D341Med (cell line): ENCODE measurements at places on chromosomes 4 and X.

- no peak for DNase-seq
Observed at GRCh38 chr4:38582889-38583470, 81.0 kb upstream of the KLF3 start.

DNA sequence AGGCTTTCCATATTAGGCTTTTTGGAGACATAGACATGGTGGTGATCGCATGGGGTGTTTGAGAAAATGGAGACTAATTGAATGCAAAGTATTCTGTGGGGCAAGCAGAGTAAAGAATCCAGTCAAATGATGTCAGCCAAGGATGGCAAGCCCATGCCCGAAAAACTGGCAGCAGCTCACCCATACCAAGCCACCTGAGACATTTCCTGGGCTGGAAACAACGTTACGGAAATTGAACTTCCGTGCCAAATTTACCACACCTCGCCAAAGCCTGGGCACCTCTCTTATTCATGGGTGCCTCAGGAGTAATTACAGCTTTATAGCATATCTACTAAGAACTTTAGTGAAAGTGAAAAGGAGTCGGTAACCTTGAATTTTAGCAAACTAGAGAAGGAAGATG, 166.4 kb downstream of the CBR4 start:
- no peak for DNase-seq

DNA sequence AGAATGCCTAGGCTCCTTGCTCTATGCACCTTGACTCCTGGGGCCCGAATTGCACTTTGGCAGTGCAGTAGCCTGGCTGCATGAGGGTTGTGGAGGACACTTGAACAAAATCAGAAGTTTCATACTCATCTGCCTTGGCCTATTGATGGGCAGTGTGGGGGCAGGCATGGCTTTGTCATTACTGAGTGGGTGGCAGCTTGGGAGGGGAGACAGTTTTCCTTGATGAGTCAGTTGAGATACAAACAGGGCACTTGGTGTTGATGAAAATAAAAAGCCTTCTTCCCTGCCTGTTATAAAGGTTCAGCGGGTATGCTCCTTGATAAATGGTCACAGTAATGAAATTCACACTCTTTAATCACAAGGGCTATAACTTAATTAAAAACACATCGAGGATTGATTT, 126.8 kb upstream of the MAMLD1 start:
- DNase-seq, result no peak

DNA sequence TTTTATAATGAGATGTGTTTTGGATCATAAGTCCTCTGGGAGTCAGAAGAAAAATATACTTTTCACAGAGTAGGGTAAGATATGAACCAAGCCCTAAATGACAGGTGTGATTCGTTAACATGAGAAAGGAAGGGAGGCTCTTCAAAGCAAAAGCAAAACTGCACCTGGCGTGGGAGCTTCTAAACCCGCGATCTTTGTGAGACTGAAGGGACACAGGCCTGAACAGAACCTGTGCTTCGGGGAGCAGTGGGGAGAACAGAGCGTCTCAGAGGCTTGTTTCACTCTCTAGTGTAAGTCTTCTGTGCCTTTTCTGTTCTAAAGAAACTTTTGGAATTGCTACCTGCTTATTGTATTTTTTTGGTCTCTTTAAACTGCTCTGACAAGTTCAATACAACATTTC, 30.2 kb upstream of the CYP4V2 start:
- DNase-seq, result no peak

- DNase-seq, result no peak
Observed at GRCh38 chr4:54281054-54281766, 52.1 kb downstream of the PDGFRA start.

GRCh38 chr4:6688879-6689505, 4.7 kb upstream of the S100P start:
- DNase-seq, result no peak

- DNase-seq, result no peak
Observed at GRCh38 chr4:112860830-112861690, 188.4 kb upstream of the ANK2 start.

DNA sequence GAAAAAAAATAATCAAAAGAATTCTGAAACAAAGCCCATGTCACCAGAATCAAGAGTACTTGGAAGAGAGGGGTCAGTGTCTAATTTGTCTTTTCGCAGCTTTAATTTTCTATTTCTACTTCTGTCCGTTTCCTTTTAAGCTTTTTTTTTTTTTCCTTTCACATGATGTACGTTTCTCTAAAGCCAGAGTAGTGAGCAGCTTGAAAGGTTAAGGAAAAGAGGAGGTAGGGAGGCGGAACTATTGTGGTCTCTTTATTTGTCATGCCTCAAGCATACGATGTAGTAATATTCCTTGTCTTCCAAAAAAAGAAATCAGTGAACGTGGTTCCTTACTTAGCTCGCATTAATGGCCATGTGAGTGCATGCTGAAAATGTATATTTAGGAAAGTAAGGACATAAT, 311.5 kb downstream of the TENM3 start:
- DNase-seq, result no peak

DNA sequence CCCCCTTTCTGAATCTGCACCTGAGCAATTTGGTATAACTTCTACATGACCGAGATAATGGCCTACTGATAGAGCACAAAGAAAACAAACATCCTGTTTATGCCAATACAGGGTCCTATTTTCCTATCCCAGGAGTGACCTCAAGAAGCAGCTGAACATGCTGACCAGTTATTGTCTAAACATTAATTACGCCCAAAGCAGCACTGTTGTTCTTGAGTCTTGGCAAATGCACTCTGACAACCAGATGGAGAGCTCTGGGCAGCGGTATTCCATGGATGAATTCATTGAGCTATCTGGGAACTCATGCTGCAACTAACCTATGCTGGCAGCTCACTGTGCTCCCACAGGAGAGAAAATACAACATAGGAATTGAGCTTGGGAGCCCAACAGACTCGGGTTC, 52.6 kb downstream of the PCYT1B start:
- no peak for DNase-seq

DNA sequence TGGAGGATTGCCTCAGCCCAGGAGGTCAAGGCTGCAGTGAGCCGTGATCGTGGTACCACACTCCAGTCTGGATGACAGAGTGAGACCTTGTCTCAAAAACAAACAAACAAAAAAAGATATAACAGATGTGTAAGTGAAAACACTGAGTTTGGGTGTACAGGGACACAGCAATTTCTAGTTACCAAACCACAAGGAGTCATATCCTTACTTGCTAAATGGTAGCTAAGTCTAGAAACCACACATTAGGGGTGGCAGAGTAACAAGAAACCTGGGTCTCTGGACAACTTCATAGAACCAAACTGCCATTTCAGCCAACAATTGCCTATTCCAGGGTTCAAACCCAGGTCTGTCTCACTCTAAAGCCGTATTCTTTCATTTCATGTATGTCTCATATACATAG, 20.8 kb downstream of the PPEF2 start:
- DNase-seq, result no peak

- DNase-seq, result no peak
Observed at GRCh38 chrX:39679497-39680157, 418.1 kb downstream of the BCOR start.

DNA sequence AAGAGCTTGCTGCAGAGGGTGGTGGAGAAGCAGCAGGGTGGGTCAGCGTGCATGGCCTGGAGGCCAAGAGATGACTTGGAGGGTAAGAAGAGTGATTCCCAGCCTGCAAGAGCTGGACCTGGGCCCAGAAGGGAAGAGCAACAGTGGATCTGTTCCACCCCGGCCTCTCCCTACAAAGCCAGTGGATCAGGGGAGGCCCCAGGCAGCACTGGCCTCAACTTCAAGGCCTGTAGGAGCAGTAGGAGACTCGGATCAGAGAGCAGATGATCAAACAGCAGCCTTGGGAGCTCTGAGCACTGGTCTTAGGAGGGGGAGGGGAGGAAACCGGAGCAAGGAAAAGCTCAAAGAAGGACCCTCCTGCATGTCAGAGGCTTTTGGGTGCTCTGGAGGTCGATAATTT, 7.6 kb downstream of the L1CAM start:
- DNase-seq, result no peak

GRCh38 chrX:125654501-125654900, 334.8 kb downstream of the TEX13C start:
- DNase-seq, result no peak

DNA sequence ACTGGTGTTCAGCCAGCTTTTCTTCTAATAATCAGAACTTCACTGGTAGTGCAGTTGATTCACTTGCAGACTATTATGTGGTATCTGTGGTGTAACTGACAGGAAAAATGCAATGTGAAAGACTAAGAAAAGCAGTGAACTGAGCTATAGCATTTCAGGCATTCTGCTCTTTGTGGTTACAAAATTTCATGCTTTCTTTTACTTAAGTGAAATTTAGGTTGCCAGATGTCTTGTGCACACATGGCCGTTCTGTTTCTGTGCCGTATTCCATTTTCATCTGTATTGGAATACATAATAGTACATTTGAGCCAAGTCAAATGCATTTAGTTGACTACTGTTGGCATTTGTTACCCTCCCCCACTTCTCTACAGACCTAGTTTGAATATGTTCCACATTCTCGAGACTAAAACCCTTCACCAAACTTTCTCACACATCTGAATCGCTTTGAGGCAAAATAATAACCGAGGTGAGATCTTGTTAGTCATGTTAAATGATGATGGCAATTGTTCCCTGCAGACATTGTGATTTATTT, 8.2 kb downstream of the RTL3 start:
- no peak for DNase-seq

DNA sequence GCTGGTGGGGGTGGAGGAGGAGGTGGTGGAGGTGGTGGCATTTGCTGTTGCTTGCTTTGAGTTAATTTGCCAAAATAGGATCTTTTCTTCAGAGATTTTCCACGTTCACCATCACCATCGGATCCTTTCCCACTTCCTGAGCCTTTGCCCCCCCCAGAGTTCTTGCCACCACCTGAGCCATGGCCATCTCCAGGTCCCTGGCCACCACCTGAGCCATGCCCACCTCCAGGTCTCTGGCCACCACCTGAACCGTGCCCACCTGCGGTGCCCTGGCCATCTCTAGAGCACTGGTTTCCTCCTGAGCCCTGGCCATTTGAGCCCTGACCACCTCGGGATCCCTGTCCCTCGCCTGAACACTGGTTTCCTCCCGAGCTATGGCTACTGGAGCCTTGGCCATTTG, 1.9 kb downstream of the IRS4 start:
- DNase-seq, result no peak

DNA sequence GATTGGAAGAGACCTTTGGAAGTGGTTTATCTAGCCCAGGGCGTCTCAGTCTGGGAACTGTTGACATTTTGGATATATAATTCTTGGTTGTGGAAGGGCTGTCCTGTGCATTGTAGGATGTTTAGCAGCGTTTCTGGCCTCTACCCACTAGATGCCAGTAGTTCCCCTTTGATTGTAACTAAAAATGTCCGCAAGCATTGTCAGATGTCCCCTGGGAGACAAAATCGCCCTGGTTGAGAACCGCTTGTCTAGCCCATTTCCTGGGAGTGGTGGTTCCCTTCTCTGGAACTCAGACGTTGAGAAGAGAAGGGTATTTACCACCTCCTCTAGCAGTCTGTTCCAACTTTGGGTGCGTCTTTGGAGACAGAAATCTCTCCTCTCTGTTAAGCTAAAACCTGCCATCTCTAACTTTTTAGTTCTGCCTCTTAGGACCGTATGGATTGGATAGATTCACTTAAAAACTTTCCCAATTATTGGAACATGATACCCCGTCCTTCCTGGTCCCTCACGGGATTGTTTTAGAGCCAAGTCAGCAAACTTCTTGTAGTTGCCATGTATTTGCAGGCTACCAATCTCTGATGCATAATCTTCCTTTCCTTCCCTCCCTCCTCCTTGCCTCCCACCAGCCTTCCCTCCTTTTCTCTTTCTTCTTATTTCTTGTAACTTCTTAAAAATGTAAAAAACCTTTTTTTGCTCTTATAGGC, 13.9 kb downstream of the TMEM165 start:
- peak; percentile 52 for DNase-seq

GRCh38 chr4:151489462-151490203, 80.7 kb downstream of the FHIP1A start:
- no peak for DNase-seq

- DNase-seq, result no peak
Observed at GRCh38 chr4:15402974-15403373, 24.9 kb upstream of the C1QTNF7 start.

GRCh38 chr4:103364083-103364482, 165.9 kb upstream of the CENPE start:
- DNase-seq, result no peak

DNA sequence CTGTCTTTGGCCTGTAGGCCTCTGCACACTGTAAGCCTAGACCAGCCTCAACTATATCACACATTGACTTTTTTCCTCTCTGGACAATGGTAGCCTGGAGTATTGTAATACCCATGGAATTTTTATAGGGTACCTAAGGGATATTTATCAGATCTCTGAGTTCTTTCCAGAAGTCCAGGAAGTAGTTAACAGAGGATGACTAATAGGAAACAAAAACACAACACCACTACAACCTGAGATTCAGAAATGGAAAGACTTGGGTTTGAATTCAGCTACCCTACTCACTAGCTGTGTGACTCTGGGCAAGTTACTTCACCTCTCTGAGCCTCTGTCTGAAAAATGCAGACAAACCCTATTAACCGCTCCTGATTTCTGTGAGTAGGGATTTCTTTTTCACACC, 7.7 kb upstream of the STX18 start:
- DNase-seq, result no peak

DNA sequence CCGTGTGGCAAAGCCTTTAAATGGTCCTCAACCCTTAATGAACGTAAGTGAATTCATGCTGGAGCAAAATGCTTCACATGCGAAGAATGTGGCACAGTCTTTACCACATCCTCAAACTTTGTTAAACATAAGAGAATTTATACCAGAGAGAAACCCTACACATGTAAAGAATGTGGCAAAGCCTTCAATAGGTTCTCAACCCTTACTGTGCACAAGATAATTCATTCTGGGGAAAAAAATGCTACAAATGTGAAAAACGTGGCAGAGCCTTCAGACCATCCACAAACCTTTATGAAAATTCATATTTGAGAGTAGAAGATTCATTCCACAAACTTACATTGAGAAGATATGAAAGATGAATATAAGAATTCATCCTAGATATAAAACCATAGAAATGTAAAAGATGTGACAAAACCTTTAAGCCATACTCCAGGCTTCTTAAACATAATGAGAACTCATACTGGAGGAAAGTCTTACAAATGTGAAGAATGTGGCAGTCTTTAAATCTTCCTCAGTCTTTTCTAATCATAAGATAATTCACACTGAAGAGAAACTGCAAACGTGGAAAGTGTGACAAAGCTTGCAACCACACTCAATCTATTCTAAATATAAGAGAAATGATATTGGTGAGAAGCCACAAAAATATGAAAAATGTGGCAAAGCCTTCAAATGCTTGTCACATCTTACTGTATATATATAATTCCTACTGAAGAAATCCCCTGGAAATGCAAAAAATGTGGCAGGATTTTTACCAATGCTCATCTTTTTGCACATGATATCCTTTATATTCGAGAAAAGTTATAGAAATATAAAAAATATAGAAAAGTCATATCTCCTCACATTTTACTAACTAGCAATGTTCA, 36.9 kb downstream of the ZNF141 start:
- no peak for DNase-seq

DNA sequence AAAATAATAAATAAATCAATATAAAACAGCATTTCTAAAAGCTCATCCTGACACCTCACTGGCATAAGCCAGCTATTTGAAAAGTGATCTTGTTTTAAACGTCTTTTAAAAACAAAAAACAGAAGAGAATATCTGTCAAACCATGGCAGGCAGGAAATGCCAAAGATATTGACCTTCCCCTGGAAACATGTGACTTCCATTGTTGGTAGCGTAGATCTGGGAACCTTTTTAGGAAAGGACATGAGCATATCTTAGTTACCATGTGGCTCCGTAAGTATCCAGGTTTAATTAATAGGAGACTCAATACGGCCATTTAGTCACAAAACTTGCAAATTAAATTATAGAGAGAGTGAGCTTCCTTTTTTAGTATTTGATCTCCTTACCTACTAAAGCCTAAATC, 83.0 kb upstream of the KLHL4 start:
- DNase-seq, result no peak
